ENCODE measurements at places on chromosomes 3 and 15. TPM values are rescaled to one million over a fixed set of nuclear protein-coding genes. Genes with fewer than 3 reads are reported as not detected.

Gene SLC12A8
- total RNA-seq: 6.9 TPM

Gene MRPL47
- 24.7 TPM for total RNA-seq

Gene CEMIP
- 1.6 TPM for total RNA-seq

Gene THPO
- total RNA-seq: 0.63 TPM

Gene SPRED1
- total RNA-seq: 67.3 TPM

Gene XCR1
- not detected for total RNA-seq

Gene MESD
- total RNA-seq: 25.7 TPM

Gene RASL12
- total RNA-seq: 2.8 TPM

Gene MAPK6
- 77.9 TPM for total RNA-seq

Gene CASR
- total RNA-seq: 0.31 TPM

Gene PAK6
- 16.0 TPM for total RNA-seq

Gene TRH
- total RNA-seq: 1.6 TPM

Gene C3orf20
- 0.31 TPM for total RNA-seq

Gene STRIT1
- not detected for total RNA-seq

Gene ST3GAL6
- total RNA-seq: 25.7 TPM

Gene SLC12A1
- total RNA-seq: 2.2 TPM

Gene FGF7
- total RNA-seq: 0.94 TPM

Gene GUCA1C
- not detected for total RNA-seq

Gene ASB14
- total RNA-seq: not detected

Gene TJP1
- total RNA-seq: 80.4 TPM

Gene EXD1
- 0.63 TPM for total RNA-seq

Gene GHSR
- total RNA-seq: not detected

Gene PLAAT1
- total RNA-seq: 7.8 TPM

Gene C3orf22
- not detected for total RNA-seq

Gene OXSM
- 9.1 TPM for total RNA-seq

Gene PPM1L
- total RNA-seq: 106 TPM

Gene GADL1
- 2.8 TPM for total RNA-seq

Gene ITIH3
- total RNA-seq: not detected

Gene SLC7A14
- total RNA-seq: 5.6 TPM

Gene TRIM42
- not detected for total RNA-seq

Gene LRRK1
- total RNA-seq: 1.6 TPM

Gene RBPMS2
- total RNA-seq: not detected

Gene TRA2B
- 258 TPM for total RNA-seq

Gene RETNLB
- not detected for total RNA-seq
